Right lobe of liver (tissue), 6 donors: ENCODE measurements at places on chromosomes 7 and 10. TPM values are rescaled to one million over a fixed set of nuclear protein-coding genes. Genes with fewer than 3 reads are reported as not detected.

Gene NUTM2B
- 0.16 TPM for total RNA-seq

Gene TRIM73
- 3.3 TPM for total RNA-seq

Gene SORCS1
- 0.04 TPM for total RNA-seq

- H3K36me3 ChIP-seq: no peaks in the 10 kb centered on the region
- H3K4me1 ChIP-seq: no peaks in the 10 kb centered on the region
- H3K27ac ChIP-seq: no peak overlapping the region
- H3K27me3 ChIP-seq: no peaks in the 10 kb centered on the region
Measured at GRCh38 chr7:147509035-147509501, 1081.5 kb upstream of the C7orf33 start.

GRCh38 chr10:23203369-23204325 is 11.5 kb downstream of the PTF1A start:
- no peaks in the 10 kb centered on the region for H3K36me3 ChIP-seq
- no peak overlapping the region for H3K4me3 ChIP-seq
